Stimulated activated memory B cell treated with anti-CD40 and anti-IgM and Interleukin-4, amounts not matched to agents 10 μg/mL and 1 μg/mL and 100 μg/mL, for 72 hours (primary cell): ENCODE measurements at places on chromosomes 2 and 18.

GRCh38 chr2:147501968-147502367 is 342.9 kb upstream of the ACVR2A start:
- no peak for ATAC-seq

DNA sequence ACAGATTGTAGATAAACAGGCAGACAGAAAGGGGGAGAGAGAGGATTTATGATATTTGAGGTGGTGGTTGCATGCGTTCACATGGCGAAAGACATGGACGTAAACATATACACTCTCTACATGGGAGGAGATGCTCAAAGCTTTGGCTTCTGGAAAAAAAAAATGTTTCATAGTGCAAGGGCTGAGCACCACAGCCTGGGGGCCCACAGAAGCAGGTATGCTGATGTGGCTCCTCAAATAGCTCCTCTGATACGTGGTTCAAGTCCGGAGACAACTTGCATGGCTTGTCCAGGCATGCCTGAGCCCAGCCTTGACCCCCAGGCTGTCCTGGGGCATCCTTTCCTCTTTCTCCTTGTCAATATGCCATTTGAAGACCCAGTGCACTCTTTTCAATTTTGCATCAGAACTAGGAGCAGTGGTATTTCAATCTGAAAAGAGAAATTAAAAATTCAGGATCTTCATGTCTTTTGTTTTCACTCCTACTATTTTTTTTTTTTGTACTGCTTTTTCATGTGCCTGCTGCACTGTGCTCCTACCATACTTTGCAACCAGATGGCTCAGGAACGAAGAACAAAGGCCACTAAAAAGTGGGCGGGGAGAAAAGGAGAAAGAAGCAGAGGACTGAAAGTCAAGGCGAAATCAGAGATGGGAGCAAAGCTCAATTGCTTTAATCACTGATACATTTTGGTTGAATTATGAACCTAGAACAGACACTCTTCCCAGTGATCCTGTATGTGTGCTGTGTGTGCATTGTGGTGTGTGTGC is 495.7 kb upstream of the TCF4 start:
- ATAC-seq, result no peak

GRCh38 chr18:79887181-79888000 is 64.1 kb downstream of the SLC66A2 start:
- no peak for ATAC-seq

DNA sequence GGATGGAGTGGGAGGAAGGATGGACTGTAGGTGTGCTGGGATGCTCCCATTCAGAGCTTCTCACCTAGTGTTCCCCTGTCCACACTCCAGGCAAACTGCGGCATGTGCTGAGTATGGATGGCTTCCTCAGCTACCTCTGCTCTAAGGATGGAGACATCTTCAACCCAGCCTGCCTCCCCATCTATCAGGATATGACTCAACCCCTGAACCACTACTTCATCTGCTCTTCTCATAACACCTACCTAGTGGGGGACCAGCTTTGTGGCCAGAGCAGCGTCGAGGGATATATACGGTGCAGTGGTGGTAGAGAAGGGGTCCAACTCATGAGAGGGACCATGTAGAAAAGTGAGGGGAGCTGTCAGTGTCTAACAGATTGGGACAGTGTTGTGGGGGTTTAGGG is 20.2 kb downstream of the PLCD4 start:
- ATAC-seq, result no peak

- no peak for ATAC-seq
Observed at GRCh38 chr2:1741851-1742250, 2.5 kb downstream of the PXDN start.

- no peak for ATAC-seq
Observed at GRCh38 chr18:61755555-61755954, 137.3 kb downstream of the RNF152 start.

DNA sequence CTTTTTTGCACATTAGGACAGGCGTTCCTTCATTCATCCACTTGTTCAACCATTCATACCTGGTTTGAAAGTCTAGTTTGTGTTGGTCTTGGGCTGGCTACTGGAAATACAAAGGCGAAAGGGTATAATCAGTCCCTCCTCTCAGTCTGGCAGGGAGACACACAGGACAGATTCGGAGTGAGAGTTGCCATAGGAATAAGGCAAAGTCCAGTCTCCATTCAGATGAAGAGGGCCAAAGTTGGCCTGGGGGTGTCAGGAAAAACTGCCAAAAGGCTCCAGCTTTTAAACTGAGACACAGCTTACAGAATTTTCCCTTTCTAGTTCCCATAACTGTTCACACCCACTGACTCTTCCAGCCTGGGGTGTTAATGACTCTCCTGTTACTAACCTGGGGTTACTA is 96.3 kb upstream of the AQP4 start:
- no peak for ATAC-seq

- no peak for ATAC-seq
Observed at GRCh38 chr2:229416116-229416694, 145.1 kb upstream of the PID1 start.

GRCh38 chr2:20073460-20073859 is 22.0 kb upstream of the LAPTM4A start:
- no peak for ATAC-seq

DNA sequence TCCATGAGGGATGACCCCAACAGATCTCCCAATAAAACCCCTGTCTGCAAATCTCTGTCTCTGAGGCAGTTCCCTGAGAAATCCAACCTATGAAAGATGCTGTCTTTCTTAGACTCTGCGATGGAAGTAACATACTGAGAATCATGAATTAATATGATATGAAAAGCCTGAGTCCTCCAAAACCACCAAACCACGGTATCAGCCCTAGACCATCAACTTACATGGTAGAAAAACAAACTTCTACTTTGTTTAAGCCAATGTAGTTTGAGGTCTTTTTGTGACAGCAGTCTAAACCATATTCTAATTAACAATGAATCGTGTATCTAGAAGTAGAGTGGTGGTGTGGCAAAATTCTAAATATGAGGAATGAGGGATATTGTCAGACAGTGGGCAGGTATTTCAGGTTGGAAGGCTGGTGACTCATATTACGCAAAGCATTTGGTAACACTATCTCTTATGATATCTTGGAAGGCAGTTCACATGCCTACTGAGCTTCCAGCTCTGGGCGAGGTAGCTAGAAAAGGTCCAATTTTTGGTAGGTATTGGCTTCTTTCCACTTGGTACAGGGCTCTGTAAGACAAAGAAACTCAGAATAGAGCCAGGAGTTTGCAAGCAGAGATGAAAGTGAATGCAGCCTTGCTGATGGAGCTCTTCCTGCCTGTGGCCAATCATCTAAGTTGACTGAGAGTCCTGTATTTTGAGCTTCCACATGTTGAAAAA is 215.8 kb downstream of the ZFP36L2 start:
- no peak for ATAC-seq

- ATAC-seq, result no peak
Observed at GRCh38 chr2:111235192-111236015, 114.7 kb downstream of the BCL2L11 start.

DNA sequence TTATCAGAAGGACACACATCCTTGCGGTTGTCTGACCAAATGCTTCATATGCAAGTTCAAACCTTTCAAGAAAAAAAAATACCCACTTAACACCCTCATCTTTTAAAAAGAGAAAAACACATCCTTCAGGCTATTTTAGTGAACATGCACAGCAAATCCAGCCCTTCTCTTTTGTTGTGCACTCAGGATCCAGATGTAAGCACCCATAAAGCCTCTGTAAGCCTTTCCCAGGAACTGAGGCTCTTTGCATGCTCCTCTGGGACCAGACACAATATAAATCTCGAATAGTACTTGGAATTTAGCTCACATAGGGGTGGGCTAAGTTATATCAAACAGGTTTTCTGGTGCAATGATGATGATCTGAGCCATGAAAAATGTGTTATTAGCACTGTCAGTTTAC is 308.8 kb upstream of the FAM98A start:
- no peak for ATAC-seq

DNA sequence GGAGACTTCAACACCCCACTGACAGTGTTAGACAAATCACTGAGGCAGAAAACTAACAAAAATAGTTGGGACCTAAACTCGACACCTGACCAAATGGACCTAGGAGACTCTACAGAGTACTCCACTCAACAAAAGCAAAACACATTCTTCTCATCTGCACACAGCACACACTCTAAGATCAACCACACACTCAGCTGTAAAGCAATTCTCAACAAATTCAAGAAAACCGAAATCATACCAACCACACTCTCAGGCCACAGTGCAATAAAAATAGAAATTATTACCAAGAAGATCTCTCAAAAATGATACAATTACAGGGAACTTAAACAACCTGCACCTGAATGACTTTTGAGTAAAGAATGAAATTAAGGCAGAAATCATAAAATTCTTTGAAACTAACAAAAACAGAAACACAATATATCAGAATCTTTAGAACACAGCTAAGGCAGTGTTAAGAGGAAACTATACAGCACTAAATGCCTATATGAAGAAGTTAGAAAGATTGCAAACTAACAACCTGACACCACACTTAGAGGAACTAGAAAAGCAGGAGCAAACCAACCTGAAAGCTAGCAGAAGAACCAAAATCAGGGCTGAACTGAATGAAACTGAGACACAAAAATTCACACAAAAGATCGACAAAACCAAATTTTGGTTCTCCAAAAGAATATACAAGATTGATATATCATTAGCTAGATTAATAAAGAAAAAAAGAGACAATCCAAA is 46.3 kb downstream of the RTTN start:
- ATAC-seq, result no peak

GRCh38 chr2:234025891-234026401 is 24.6 kb upstream of the SPP2 start:
- ATAC-seq, result no peak

DNA sequence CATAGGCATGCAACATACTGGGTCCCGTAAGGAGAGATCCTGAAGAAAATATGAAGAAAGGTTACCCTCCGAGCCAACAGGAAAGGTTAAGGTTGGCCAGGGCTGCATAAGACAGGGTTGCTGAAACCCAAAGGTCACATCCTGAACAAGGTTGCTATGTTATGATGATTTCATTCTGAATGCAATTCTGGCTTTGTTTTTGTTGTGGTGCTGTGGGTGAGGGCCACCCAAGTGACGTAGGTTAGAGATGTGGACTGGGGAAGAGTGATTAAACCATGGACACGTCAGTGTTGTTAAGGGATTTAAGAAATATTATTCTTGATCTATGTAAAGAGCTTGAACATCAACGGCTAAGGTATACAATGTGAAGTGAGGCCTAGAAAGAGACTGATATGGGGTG is 60.0 kb downstream of the ZEB2 start:
- peak; percentile 67 for ATAC-seq

DNA sequence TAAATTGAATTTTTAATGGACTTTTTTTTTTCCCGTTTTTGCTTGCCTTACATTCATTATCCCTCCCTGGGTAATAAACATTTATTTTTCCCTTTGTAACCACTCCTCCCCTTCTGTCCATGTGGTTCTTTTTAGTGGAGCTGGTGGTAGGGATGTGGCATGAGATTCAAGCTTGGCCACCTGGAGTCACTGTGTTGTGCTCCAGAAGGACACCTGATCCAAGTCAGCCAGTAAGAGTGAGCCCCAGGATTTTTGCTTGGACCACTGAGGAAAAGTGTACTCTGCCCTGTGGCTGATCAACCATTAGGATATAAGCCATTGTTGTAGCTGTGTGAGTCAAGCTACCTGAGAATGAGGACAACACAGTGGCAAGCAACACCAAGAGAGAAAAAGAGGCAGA is 11.1 kb upstream of the ACTR3 start:
- no peak for ATAC-seq

GRCh38 chr2:74104839-74105238 is 42.9 kb downstream of the BOLA3 start:
- no peak for ATAC-seq

GRCh38 chr2:231325826-231326225 is 69.7 kb upstream of the B3GNT7 start:
- no peak for ATAC-seq

GRCh38 chr18:75624869-75625268 is 197.4 kb upstream of the SMIM21 start:
- ATAC-seq, result no peak

DNA sequence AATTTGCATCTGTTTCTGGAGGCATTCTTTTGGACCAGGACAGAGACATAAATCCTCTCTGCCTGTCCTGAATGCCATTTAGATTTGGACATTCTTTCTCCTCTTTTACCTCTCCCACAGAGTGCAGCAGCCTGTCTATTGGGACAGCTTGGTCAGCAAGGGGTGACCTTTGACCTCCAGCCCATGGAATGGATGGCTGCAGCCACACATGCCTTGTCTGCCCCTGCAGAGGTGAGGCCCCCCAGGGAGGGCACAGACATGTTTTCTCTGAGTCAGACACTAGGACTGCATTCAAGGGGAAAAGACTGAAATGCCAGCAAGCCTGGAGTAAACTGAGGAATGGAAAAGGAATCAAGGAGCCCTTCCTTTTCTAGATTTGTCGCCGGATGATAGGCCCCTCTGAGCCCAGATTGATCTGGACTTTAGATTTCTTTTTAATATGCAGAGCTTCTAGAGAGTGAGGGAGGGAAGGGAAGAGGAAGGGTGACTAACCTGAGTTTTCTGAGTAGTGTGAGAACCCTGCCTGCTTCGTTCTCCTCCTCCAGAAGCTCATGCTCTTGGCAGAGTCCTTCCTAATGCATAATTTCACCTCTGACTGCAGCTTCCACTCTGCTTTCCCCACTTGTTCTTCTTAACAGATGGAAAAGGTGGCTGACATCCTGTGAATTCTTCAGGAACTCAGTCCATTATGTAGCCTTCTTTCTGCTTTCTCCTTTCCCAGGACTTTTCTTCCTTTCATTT is 16.1 kb upstream of the TTLL4 start:
- ATAC-seq, result no peak

- no peak for ATAC-seq
Observed at GRCh38 chr2:149816756-149817551, 229.4 kb upstream of the MMADHC start.

- ATAC-seq, result no peak
Observed at GRCh38 chr18:46858290-46858689, 59.0 kb downstream of the PIAS2 start.

- no peak for ATAC-seq
Observed at GRCh38 chr2:207920721-207921120, 104.6 kb downstream of the PLEKHM3 start.

GRCh38 chr2:31354837-31355236 is 59.7 kb downstream of the XDH start:
- ATAC-seq, result no peak

DNA sequence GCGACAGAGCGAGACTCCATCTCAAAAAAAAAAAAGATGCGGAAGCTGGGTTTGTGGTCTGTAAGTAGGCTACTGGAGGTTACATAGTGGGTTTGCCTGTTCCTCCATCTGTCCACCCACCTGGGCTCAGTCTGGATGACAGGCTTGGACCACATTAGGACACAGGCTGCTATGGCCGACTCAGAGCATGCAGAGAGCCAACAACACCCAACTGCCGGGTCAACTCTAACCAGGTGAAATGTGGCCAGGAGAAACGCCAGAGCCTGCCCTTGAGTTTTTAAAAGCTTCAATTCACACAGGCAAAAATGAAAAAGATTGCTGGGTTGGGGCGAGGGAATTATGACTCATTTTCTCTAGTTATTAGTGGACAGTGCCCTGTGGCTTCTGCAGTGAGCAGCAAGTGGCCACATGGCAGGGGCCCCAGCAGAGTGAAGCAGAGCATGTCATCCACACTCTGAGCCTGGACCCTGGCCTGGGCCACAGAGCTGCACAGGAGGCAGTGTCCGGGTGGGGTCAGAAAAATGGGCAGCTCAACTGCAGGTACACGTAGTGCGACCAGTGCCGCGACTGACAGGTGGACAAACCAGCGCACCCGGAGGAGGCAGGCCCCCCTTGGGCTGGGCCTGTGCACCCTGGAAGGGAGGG is 67.4 kb downstream of the BIN1 start:
- peak; percentile 81 for ATAC-seq
